ENCODE measurements at places on chromosomes 7 and 10.

- DNase-seq = no peak
These were observed 127.1 kb downstream of the NXPH1 start for GRCh38 chr7:8560501-8560900.

DNA sequence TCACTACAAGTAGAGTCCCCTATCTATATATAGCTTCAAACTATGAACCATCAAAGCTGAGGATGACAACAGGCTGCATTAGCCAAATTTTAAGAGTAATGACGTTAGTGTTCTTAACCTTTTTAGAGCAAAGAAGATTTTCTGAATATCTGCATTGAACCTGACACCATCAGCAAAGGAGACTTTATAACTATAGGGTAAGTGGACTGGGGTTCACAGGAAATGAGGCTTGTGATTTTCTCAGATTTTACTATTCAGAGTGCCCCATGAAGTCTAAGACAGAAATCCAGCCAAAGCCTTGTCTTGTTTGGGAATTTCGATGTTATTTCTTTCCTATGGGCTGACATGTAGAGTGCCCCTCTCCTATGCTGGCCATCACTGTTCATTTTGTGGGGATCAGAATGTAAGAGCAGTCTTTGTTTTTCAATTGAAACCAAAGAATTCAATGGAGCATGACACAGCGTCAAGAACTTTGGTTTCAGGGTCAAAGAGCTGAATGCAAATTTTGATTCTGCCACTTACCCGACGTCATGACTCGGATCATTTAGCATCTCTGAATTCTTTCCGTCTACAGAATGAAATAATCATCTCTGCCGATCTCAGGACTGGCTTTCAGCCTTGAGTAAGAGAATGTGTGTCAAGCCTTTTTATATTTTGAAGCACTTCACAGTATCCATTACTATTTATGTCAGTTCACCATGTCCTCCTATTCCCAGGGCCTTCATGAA lies 52.7 kb downstream of the DENND11 start:
- no peak for DNase-seq

- DNase-seq = no peak
These were observed 4.2 kb upstream of the HOXA13 start for GRCh38 chr7:27203964-27204594.

DNA sequence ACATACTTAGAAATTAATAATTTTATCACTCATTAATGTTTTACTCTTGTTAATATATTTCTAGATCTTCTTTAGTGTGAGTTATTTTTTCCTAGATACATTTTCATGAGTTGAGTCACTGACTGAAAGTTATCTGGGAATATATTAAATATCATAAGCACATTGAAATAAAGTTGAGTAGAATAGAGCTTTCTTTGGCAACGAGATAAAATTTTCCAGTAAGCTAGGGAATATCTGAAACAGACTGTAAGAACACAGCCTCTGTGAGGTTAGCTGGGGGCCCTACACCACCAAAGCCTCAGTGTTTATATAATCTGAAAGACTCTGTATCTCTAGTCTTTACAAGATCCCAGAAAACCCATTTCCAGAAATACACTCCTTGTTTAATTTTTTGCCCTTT lies 347.8 kb upstream of the PLXDC2 start:
- no peak for DNase-seq

DNA sequence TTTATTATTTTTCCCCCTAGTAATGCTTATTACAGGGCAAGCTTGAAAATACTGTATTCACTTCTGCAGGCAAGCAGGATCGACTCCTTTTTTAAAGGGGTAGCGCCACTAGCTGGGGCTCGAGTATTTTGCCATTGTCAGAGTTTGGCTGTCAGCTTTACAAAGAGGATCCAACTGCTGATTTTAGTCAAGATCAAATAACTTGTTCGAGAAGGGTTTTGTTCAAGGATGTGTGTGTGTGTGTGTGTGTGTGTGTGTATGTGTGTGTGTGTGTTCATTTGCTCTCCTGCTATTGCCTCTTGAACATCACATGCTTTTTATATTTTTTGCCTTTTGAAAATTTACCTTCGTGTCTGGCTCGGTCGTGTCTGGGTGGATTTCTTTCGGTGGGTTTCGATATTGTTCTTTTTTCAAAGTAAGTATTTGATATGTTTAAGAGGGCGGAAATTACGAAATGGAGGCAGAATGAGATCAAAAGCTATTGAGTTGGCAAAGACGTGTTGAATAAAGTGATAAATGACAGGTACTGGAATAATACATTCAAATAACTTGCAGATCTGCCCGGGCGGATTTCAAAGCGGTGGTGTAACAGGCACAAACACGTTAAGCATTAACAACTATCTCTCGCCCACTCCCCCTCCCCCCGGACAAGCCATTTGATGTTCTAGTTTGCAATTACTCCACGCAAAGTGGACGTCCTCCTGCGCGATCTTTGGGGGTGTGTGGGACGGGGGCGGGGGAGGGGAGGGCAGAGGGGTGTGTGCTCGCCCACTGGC lies 1.1 kb downstream of the ARID5B start:
- DNase-seq = no peak
